Activated CD8-positive, alpha-beta T cell treated with anti-CD3 and anti-CD28 coated beads for 36 hours (primary cell): ENCODE measurements at places on chromosomes 4 and X.

GRCh38 chr4:168636506-168637196 is 139.8 kb downstream of the PALLD start:
- H3K4me3 ChIP-seq: no peak overlapping the region
- no peak for DNase-seq
- H3K27me3 ChIP-seq: peaks cover 26% of the 10 kb centered on the region
- H3K27ac ChIP-seq: no peak overlapping the region
- no peaks in the 10 kb centered on the region for H3K36me3 ChIP-seq
- peaks cover 4% of the 10 kb centered on the region for H3K4me1 ChIP-seq

DNA sequence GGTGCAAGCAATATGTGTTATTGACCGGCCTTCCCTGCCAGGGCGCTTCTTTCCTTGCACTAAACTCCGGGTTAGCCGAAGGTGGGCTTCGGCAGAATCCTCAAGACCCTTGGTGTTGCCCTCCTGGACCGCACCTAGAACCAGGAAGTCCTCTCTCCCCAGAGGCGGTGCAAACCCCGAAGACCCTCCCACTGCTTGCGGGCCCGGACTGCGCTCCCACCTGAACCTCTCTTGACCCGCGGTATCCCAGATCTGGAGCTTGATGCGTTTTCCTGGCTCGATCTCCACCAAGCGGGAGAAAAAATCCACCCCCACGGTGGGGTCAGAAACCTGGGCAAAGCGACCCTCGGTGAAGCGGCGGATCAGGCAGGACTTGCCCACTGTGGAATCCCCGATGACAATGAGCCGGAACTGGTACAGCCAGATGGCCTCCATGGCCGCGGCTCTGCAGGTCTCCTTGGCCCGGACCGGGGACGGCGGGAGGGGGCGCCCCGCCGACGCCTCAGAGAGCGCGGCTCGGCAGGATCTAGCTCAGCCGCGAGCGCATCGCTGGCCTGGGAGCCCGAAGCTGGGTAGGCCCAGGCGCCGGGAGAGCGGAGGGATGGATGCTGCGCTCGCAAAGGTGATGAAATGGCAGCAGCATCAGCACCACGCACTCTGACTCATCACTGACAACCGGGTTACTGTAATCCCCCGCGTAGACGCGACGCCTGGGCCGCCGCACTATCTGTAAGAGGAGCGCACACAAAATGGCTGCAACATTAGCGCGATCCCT is at the start of gene RAB39B:
Gene RAB39B, minus strand, starts transcription at position 638 of the 775 bp plus-strand sequence. Its CDS starts 203 bp downstream, at position 435.
- H3K27me3 ChIP-seq: no peaks in the 10 kb centered on the region
- peaks cover 16% of the 10 kb centered on the region for H3K4me1 ChIP-seq
- DNase-seq: peak; percentile 89
- peak within 1 kb of the TSS; percentile 88 for H3K27ac ChIP-seq
- H3K36me3 ChIP-seq: peaks cover 13% of the 10 kb centered on the region

- no peaks in the 10 kb centered on the region for H3K27me3 ChIP-seq
- no peak overlapping the region for H3K4me3 ChIP-seq
- no peaks in the 10 kb centered on the region for H3K4me1 ChIP-seq
- no peak overlapping the region for H3K27ac ChIP-seq
- DNase-seq: no peak
Measured at GRCh38 chr4:29278585-29278984, 1441.6 kb upstream of the PCDH7 start.

DNA sequence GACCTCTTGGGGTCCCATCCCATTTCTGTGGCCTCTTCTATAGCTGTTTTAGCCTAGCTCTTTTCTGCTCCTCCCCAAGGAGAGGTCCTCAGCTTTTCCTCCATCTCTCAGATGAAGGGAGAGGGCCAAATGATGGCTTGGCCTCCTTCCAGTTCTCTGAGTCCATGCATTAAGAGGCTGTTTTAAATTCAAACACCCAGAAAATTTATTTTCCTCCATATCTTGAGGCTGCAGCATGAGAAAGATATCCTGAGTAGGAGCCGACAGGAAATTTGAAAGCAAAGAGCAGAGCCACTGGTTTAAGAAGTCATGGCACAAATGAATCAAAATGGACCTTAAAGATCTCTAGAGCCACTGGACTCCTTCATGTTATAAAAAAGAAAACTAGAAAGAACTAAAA is 558.8 kb downstream of the MID1IP1 start:
- DNase-seq: no peak
- no peaks in the 10 kb centered on the region for H3K36me3 ChIP-seq
- no peak overlapping the region for H3K4me3 ChIP-seq
- no peaks in the 10 kb centered on the region for H3K27me3 ChIP-seq

DNA sequence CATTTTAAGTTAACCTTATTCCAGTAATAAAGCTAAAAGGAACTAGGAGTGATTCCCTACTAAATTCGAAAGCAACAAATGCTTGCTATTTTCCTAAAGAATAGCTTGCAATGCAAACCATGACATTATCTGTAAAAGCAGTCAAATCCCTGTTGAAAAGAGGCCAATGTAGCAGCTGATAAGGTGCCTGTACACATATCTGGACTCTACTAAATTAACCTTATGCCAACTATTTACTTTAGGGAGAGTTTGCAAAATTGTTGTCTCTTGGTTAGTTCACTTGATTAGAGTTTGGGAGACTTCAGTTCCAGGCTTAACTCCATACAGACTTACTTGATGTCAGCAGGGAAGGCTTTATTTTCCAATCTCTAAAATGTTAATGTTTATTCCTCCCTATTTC is 6.0 kb downstream of the IL13RA2 start:
- H3K36me3 ChIP-seq: no peaks in the 10 kb centered on the region
- no peak overlapping the region for H3K4me3 ChIP-seq
- no peak overlapping the region for H3K27ac ChIP-seq
- DNase-seq: no peak
- no peaks in the 10 kb centered on the region for H3K27me3 ChIP-seq

DNA sequence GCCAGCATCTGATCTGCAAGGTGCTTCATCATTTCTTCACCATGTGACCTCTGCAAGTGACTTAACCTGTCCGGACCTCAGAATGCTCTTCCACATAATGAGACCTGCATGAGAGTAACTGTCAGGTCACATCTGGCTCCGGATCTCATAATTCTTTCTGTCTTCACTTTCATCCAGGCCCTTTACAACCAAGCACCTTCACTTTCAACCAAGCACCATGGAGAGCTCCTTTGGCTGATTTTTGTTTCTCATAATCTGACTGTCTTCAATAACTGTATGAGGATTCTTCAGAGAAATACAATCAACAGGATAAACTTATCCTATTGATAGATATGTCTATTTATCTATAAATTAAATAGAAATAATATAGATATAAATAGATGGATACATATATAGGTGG is 148.1 kb downstream of the VCX3A start:
- H3K4me3 ChIP-seq: no peak overlapping the region
- H3K36me3 ChIP-seq: no peaks in the 10 kb centered on the region
- no peak overlapping the region for H3K27ac ChIP-seq
- H3K27me3 ChIP-seq: no peaks in the 10 kb centered on the region

GRCh38 chr4:53686521-53686920 is 95.2 kb upstream of the LNX1 start:
- H3K27ac ChIP-seq: no peak overlapping the region
- H3K27me3 ChIP-seq: peaks cover 37% of the 10 kb centered on the region
- no peak for DNase-seq
- no peaks in the 10 kb centered on the region for H3K36me3 ChIP-seq

DNA sequence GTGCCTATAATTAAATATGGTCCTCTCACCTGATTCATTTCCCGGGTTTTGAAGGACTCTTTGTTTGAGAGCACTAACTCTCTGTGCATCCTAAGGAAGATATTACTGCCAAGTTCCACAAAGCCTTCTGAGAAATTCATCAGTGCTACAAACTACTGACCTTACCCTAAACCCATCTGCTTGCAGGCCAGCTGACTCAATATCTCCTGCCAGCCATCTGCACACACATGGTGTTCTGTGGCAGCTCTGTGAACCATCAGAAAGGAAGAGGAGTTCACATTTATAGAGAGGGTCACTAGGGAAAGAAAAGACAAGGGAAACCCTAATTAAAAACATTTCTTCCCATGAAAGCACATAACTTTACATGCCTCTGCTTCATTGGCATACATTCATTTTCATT is 156.7 kb downstream of the ATP10D start:
- no peaks in the 10 kb centered on the region for H3K4me1 ChIP-seq
- H3K4me3 ChIP-seq: no peak overlapping the region
- no peak overlapping the region for H3K27ac ChIP-seq
- H3K27me3 ChIP-seq: peaks cover 4% of the 10 kb centered on the region
- DNase-seq: no peak

DNA sequence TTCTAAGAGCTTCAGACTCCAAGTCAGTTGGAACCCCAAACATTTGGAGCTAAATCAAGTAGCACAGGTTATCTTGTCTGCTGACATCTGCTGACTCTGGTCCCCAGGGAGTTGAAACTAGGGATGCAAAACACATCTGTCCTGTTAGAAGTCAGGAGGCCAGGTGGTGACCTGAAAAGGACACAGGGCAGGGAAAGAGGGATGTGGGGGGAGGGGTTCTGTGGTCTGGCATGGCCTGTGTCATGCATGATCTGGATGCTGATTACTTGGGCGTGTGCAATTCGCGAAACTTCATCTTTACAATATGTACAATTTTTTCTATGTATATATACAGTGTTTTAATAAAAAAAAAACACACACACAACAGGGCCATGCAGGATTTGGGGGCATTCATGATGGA is 55.3 kb downstream of the FHDC1 start:
- DNase-seq: no peak
- no peak overlapping the region for H3K27ac ChIP-seq
- H3K36me3 ChIP-seq: no peaks in the 10 kb centered on the region
- no peaks in the 10 kb centered on the region for H3K4me1 ChIP-seq
- H3K4me3 ChIP-seq: no peak overlapping the region
- peaks cover 1% of the 10 kb centered on the region for H3K27me3 ChIP-seq

GRCh38 chr4:6369924-6370645 is 100.4 kb downstream of the WFS1 start:
- no peaks in the 10 kb centered on the region for H3K36me3 ChIP-seq
- DNase-seq: no peak
- no peaks in the 10 kb centered on the region for H3K27me3 ChIP-seq

GRCh38 chr4:144202081-144202480 is 61.6 kb upstream of the GYPA start:
- H3K27ac ChIP-seq: no peak overlapping the region
- DNase-seq: no peak
- H3K4me3 ChIP-seq: no peak overlapping the region

DNA sequence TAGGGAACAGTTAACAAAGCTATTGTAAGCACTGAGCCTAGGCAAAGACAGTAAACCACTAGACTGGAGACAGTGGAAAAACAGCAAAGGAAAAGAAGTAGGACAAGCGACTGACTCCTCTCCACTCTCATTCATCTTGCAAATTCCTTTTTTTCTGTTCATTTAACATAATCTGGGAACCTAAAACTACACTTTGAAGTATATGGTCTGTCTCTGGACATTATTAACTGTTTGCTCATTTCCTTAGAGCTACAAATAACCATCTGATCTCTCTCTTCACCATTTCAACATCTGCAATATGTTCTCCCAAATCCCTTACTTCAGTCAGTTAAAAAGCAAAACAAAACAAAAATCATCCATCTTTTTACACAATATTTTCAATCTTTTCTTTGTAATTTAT is 642 bp downstream of the HMGN5 start:
- DNase-seq: no peak
- H3K36me3 ChIP-seq: peaks cover 10% of the 10 kb centered on the region
- H3K4me1 ChIP-seq: peaks cover 32% of the 10 kb centered on the region

DNA sequence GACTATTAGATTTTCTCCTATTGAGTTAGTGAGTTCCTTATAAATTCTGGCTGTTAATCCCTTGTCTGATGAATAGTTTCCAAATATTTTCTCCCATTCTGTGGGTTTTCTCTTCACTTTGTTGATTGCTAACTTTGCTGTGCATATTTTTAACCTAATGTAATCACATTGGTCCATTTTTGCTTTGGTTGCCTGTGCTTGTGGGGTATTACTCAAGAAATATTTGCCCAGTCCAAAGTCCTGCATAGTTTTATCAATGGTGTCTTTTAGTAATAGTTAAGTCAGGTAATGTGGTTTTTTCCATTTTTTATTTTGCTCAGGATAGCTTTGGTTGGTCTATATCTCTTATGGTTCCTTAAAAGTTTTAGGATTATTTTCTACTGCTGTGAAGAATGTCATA is 490.3 kb downstream of the ARAP2 start:
- H3K36me3 ChIP-seq: no peaks in the 10 kb centered on the region
- no peak overlapping the region for H3K4me3 ChIP-seq
- no peak overlapping the region for H3K27ac ChIP-seq
- H3K27me3 ChIP-seq: no peaks in the 10 kb centered on the region

DNA sequence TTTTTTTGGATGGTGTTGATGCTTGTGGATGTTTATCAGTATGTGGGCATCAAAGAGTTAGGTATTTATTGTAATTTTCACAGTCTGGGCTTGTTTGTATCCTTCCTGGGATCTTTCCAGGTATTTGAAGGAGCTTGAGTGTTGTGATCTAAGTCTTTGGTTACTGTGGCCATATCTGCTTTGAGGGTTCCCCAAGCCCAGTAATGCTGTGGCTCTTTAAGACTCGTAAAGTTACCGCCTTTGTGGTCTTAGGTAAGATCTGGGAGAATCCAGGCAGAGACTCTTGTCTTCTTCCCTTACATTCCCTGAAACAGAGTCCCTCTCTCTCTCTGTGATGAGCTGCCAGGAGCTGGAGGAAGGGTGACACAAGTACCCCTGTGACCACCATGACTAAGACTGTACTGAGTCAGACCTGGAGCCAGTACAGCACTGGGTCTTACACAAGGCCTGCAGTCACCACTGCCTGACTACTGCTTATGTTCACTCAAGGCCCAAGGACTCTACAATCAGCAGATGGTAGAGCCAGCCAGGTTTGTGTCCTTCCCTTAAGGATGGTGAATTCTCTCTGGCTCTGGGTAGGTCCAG is 62.2 kb downstream of the FMR1NB start:
- H3K36me3 ChIP-seq: no peaks in the 10 kb centered on the region
- H3K4me3 ChIP-seq: no peak overlapping the region
- no peak overlapping the region for H3K27ac ChIP-seq
- no peaks in the 10 kb centered on the region for H3K27me3 ChIP-seq
- peak; percentile 3 for DNase-seq

DNA sequence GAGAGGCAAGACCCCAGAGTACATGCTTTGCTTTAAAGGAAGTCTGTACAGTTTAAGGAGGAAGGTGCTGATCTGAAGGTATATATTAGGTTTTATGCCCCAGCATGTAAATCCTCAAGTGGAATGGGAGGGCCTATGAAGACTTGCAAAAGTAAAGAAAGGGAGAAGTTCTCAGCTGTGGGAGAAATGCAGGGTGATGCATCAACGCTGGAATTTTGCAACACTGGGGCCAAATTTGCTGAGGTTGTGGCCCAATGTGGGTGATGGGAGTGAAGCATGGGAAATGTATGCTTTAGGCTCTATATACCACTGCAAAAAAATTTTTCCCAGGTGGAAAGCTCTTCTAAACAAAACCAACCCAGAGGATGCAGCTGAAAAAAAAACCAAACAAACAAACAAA is 33.8 kb upstream of the GPR174 start:
- H3K36me3 ChIP-seq: peaks cover 30% of the 10 kb centered on the region
- DNase-seq: no peak
- no peaks in the 10 kb centered on the region for H3K27me3 ChIP-seq
- H3K27ac ChIP-seq: peak overlapping the region; percentile 63
- H3K4me3 ChIP-seq: no peak overlapping the region
